Lung (tissue), 17 donors: ENCODE measurements at places on chromosomes 3 and 15.
A peak's percentile ranks its signal among the peaks of the same experiment; 100 is the strongest.

DNA sequence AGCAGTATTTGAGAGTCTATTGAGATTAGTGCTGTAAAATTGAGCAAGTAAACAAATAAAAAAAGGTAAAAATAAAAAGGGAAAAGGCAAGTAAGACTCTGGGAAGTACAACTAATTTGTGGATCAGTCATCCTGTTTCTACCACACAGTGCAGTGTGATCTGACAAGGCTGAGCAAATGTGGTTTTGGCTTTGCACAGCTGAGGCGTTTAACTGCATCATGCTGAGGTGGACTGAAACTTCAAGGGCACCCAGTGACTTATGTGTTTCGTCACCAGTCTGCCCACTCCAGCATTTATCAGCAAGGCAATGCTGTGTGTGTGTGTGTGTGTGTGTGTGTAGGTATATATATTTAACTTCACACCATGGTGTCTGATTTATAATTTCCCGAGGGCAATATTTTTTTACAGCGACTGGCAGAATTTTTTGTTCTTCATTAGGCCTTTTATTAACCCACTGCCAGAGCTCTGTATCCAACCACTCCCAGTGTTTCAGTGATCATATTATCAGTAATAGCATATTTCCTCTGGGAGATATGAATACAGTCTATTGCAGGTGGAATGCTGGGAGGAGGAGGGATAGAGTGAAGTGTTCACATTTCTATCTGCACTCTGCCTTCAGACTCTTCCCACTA is 131.5 kb upstream of the SATB1 start:
- no peak for DNase-seq

DNA sequence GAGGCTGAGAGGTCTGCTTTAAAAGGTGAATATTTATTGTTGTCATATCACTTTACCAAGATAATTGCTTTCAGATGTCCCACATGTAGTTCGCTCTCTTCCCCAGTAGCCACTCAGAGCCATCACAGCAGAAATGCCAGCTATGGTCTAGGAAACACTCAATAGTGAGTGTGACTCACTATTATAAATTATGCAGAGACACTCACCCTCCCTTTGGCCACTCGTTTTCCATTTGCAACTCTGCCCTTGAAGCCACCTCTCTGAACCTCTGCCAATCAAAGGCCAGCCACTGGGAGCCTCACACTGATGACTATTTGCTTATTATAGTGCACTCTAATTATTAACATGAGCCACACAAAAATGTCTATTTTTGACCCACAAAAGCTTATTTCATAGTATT is 328.1 kb upstream of the ATP10A start:
- DNase-seq = no peak

- DNase-seq = no peak
Measured at GRCh38 chr3:190086191-190086590, 34.5 kb downstream of the P3H2 start.

DNA sequence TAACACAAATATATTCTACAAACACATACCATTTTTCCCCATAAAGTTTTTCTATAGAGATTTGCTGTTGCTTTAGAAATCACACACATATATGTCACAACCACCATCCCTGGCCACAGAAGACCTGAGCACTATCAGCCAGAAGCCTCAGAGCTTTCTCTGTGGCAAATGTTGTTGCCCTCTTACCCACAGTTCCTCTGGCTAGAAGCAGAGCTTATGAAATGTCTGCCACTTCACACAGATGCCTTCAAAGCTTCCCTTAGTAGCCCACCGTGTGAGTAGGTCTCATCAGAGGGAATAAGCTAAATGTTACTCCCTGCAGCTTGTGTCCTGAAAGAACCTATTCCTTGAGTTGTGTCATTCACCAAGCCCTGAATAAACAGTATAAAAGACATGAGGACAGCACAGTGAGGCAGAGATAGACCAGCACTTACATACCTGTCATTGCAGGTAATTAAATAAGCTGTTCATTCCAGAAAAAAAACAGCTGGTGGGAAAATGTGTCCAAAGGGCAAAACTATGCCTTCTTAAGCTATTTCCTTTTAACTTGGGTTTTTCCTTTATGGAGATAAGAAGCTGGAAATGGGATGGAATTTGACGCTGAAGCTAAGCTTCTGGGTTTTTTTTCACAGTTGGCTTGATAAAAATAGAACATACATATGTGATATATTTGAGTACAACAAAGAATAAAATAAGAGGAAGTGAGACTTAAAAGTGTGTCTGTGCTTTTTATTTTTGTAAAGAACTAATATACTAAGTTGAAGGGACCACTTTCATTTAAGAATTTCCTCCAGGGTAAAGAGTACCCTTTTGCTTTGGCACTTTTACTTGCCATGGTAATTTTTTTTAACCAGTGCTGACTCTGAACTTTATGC is 391.4 kb downstream of the KCNH8 start:
- DNase-seq = no peak

DNA sequence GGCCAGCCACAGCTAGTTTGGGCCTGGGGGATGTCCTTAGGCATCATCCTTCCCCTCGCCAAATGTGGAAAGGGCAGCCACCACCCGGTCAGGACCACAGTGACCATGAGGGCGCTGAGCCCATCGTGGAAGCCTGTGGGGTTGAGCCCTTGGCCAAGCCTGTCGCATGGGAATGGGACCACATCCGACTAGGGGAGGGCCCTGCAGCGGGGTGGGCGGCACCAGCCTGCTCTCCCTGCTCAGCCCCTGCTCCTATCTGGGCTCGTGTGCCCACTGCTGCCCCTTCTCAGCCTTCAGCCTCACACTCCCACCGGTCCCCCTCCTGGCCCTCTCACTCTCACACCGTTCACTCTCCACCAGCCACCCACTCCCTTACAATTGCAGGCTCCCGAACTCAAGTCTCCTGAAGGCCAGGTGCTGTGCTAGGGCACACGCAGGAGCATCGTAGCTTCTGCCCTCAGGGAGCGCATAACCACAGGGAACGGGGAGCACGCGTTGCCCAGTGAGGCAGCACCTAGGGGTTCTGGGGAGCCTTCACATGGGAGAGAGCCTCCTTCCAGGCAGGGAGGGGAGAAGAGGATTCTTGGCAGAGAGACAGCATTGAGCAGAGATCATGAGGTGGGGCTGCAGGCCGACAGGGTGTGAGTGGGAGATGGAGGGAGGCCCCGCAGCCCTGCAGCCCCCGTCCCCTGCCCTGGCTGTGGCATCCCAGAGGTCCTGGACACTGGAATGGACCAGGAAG is 26.1 kb downstream of the LOXL1 start:
- DNase-seq = no peak

- no peak for DNase-seq
Measured at GRCh38 chr3:142053244-142053643, 96.1 kb downstream of the TFDP2 start.

DNA sequence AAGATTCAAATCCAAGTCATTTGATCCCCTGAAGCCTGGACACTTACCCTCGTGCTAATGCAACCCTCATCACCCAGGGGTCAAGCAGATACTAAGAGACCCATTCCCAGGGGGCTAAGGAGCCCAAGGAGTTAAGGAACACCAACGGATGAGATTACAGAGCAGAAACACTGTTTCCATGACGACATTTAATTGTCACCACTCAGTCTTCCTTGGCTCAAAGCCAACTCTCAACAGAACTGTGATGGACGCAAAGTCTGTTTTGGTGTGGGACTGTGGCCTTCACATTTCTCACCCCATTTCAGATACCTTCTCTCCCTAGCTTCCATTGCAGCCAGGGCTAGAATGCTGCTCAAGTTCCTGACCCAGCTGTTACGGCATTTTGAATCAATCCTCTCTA is 383.5 kb upstream of the WNT5A start:
- DNase-seq = no peak

GRCh38 chr15:92807971-92808571 is 92.1 kb upstream of the CHD2 start:
- DNase-seq = no peak

- DNase-seq = no peak
Measured at GRCh38 chr3:10725846-10726245, 90.2 kb upstream of the SLC6A11 start.

- DNase-seq = no peak
Measured at GRCh38 chr15:58518626-58519025, 86.8 kb downstream of the LIPC start.

- no peak for DNase-seq
Measured at GRCh38 chr3:32278714-32279113, 40.2 kb downstream of the CMTM8 start.

DNA sequence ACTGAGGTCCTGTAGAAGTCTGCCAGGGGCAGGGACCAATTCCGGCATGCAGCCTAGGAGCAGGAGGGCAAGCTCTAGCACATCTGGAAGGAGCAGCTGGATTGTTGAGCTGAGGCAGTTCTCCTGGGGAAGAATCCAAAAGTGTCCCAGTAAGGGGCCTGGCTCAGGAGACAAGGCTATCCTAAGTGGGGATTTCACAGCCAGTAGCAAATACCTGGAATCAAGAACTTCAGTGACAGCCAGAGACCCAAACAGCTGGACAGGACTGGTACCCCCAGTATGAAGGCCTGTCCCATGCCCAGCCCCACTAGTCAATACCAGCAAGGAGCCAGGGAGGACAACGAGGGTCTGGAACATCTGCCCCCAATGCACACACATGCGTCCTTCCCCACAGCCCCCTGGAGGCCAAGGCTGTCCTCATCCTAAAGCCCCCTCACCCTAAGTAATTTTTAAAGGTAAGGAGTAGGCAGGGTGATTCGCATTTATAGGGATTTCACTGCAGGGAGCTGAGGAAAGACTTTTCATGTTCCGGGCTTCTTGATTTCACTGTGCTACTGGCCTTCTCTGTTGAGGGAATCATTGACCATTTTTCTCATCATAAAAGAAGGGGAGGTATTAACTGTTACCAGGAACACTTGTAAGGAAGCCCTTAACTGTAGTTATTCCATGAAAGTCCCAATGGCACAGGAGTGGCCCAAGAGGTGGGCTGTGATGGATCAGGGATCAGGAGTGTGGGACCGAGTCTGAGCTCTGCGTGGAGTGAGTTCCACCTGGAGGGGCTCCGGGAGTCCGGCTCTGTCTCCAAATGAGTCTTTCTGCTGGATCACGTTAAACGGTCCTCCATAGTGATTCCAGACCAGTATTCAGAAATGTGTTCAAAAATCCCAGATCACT is 2.6 kb upstream of the CHSY1 start:
- no peak for DNase-seq

GRCh38 chr3:180274536-180274935 is 237.8 kb upstream of the PEX5L start:
- no peak for DNase-seq

DNA sequence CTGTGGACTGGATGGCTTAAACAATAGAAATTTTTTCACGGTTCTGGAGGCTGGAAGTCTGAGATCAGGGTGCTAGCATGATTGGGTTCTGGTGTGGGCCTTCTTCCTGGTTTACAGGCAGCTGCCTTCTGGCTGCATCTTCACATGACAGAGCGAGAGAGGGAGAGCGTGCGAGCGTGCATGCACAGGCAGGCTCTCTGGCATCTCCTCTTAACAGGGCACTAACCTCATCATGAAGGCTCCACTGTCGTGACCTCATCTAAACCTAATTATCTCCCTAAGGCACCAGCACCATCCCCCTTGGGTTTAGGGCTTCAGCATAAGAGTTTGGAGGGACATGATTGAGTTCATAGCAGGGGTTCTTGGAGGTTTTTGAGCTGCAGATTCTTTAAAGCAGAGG is 292.0 kb upstream of the C2CD4B start:
- no peak for DNase-seq

DNA sequence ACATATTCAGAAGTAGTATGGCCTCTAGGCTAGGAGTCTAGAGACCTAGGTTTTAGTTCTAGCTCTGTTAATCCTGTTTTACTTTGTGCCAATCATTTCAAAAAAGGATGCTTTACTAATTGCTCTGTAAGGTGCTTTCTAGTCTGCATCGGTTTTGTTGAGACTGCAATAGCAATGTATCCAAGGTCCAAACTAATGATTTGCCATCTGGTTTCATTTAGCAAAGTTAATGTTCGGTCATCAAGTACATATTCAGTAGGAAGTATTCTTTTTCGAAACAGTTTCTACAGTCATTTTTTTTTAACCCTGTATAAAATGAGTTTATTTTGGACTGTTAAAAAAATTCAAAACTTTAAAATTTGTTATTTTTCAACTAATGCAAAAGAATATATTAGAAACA is 2.0 kb upstream of the GALK2 start:
- DNase-seq = no peak

DNA sequence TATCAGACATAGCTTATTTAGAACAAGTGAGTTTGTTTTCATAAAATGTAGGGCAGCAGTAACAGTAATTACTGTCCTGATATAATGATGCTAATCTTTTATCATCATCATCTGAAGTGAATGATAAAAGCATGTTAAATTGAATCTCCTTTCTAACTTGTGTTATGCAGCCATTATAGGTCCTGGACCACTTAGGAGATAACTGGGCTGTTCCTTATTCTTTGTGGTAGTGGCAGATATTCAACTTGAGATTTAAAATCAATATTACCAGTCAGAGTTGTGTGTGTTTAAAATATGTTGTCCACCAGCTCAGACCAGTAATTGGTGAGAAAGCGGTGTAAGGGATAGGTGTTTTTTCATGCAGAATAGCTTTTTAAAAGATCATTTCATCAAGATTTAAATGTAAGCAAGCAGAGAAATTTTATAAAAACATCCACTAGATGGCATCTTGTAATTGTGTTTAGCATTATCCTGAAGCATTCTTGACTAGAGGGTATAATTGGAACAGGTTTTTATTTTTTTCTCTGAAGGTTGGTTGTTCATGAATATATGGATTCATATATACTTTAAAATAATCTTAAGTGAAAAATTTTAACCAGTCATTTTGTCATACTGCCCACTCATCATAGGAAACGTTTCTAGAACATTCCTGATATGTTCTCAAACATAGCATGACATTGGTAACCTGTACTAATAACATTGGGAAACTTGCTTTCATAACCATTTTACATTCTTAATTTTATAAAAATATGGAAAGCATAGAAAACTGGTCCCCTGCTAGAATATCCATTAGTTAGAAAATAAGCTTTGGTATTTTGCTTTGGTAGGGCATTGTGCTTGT is 153.9 kb downstream of the BBX start:
- peak; percentile 44 for DNase-seq

GRCh38 chr3:41188306-41188705 is 11.0 kb upstream of the CTNNB1 start:
- no peak for DNase-seq

DNA sequence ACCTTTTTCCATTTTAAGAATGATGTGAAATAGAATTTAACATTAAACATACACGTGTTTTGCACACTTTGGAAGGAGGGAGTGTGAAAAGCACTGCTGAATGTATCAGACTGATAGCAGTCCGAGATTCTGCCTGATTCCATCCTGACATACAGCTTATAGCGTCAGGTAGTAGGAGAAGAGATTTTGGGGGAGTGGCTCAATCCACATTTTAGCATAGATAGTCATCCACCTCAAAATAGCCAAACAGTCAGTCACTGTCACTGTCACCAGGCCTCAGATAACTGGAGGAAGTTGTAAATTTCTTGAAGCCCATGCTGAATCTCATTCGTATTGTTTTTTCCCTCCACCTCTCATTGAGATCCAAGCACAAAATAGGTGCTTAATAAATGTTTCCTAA is 35.4 kb upstream of the ARHGEF26 start:
- DNase-seq = no peak
